ENCODE measurements at places on chromosomes 7 and 10. TPM values are rescaled to one million over a fixed set of nuclear protein-coding genes. Genes with fewer than 3 reads are reported as not detected.

CCL24 gene
- total RNA-seq, result not detected

RTKN2 gene
- 2.1 TPM for total RNA-seq

HPSE2 gene
- under 0.01 TPM for total RNA-seq

CFTR gene
- total RNA-seq, result not detected

UNCX gene
- not detected for total RNA-seq

ZNF365 gene
- total RNA-seq, result under 0.01 TPM

RHOBTB1 gene
- 29.2 TPM for total RNA-seq

OGDHL gene
- 0.52 TPM for total RNA-seq

GRK5 gene
- total RNA-seq, result 12.5 TPM

BAMBI gene
- 4.2 TPM for total RNA-seq

OR9A2 gene
- not detected for total RNA-seq

CALML3 gene
- total RNA-seq, result not detected

OR2A12 gene
- not detected for total RNA-seq

NCAPG2 gene
- 9.4 TPM for total RNA-seq

ACSM6 gene
- total RNA-seq, result not detected

CRYGN gene
- not detected for total RNA-seq
